ENCODE measurements at places on chromosomes 2 and 18.
A peak's percentile ranks its signal among the peaks of the same experiment; 100 is the strongest.

DNA sequence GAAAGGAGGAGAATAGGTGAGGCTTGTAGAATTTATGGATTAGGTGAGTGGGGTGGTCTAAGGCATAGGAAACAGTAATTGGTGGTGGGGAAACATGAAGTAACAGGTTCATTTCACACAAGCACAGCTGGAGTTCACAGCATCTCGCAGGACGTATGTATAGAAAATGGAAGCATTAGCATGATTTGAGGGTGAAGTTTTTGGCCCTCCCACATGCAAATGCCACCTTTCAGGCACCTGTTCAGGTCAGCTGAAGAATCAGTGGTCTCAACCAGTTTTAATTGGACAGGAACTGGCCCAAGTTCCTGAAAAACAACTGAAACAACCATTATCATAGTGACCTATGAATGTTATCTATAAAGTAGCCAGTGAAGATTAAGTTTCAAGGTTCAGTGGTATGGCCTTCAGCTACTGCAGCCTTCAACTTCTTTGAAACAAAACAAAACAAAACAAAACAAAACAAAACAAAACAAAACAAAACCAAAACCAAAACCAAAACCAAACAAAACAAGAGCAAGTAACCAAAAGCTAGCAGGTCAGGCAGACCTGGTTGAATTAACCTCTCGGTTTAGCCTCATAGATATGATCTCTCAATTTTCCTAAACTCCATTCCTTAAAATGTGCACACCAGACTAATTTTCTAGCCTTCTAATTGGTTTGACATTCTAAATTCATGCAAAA, 102.1 kb upstream of the SPHKAP start:
- DNase-seq: no peak

DNA sequence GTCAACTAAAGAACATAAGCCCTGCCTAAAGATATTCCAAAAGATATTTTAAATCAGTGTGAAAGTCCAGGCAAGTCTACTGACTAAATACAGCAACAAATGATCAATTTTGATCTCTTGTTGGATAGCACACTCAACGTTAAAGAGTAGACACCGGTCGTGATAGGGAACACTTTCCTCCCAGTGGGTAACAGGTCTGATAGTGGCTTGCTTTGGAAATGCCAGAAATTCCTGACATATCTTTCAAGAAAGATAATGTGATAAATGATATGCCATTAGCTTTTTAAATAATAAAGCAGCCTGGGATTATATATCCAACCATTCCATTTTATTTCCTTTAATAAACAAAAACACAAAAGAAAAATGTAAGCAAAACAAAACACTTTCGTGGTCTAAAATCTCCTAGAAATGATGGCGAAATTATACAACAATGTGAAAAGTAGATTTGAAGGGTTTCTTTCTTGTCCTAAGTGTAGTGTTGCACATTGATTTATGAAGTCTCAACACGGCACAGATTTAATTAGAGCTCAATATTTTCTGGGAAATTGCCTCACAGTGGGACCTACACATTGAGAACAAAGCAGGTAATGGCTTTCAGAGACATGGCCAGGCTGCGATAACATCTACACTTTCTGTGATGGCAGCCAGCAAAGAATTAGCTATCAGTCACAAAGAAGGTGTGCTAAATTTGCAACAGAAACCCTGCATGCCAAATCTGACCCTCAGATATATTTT, 158.6 kb downstream of the PPP1R1C start:
- DNase-seq: no peak

GRCh38 chr2:20552847-20553246, 98.1 kb downstream of the HS1BP3 start:
- no peak for DNase-seq

GRCh38 chr2:100309311-100309710, 13.0 kb downstream of the LONRF2 start:
- no peak for DNase-seq

DNA sequence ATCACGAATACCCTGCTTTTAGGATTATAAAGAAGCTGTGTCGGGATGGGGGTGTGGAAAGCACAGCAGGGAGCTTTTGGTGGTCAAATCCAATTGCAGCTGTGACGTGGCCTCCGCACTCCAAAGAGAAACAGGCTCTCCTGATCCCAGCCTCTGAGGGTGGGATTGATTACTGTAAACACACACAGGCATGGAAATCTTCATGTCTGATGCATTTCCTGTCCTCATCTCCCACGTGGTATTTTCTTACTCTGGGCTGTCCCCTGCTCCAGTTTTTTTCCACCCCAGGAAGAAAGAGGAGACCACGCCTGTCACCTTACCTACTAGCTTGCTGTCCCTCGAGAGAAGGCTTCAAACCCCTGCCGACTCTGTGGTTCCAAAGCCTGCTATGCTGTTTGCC, 22.7 kb downstream of the RNF152 start:
- DNase-seq: no peak

DNA sequence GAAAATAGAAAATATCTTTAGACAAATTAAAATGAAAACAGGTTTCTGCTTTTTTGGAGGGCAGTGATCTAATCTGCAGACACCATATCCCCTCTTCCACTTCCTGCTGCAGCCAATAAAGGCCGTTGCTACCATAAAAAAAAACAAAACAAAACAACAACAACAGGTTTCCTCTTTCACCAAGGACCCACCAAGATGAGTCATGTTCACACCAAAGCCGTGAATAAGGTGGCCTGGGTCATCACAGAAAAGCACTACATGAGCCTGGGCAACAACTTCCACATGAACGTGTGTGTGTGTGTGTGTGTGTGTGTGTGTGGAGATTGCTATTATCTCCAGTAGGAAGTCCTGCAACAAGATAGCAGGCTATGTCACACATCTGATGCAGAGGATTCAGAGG, 24.8 kb upstream of the TFCP2L1 start:
- peak; percentile 16 for DNase-seq

GRCh38 chr18:6646801-6647200, 82.7 kb upstream of the ARHGAP28 start:
- no peak for DNase-seq

DNA sequence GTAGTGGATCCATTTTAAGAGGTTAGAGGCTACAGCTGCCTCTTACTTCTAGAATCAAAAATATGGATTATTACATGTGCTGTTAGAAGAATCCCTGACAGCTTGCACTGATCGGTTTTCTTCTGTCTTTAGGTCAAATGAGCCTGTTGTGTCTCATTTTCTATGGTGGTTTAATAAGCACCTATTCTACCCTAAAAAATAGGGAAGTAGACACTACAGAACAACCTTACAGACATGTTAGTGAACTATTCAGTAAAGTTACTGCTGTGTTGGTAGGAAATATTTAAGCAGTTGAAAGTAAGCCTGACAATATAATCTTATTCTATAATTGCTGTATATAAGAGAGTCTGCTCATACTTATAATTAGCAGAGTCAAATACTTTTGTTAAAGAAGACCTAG, 168.5 kb upstream of the NOSTRIN start:
- no peak for DNase-seq

- DNase-seq: no peak
Measured at GRCh38 chr2:237470914-237471313, 16.1 kb upstream of the MLPH start.

DNA sequence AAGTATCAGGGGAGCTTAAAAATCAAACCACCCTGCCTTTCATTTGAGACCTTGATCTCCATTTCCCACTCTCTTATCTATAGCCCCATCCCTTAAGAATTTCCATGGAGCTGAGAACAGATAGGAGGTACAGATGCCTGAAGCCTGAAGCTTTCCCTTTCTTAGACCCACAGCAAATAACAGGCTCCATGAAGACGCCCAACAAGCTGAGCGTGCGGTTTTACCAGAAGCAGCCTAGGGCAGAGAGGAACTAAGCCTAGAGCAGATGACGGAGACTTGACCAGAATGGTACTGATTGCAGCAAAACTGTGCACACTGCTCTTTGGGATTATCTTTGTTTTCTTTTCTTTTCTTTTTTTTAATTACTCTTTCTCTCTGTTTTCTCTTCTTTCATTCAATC, 1.7 kb upstream of the ERBB4 start:
- DNase-seq: no peak

- no peak for DNase-seq
Measured at GRCh38 chr2:86160156-86160952, 34.9 kb downstream of the IMMT start.

GRCh38 chr2:69253112-69253511, 133.9 kb downstream of the GFPT1 start:
- no peak for DNase-seq

GRCh38 chr18:63159590-63159989, 160.0 kb downstream of the BCL2 start:
- DNase-seq: no peak

GRCh38 chr2:177229442-177230242, 17.0 kb downstream of the HNRNPA3 start:
- no peak for DNase-seq

DNA sequence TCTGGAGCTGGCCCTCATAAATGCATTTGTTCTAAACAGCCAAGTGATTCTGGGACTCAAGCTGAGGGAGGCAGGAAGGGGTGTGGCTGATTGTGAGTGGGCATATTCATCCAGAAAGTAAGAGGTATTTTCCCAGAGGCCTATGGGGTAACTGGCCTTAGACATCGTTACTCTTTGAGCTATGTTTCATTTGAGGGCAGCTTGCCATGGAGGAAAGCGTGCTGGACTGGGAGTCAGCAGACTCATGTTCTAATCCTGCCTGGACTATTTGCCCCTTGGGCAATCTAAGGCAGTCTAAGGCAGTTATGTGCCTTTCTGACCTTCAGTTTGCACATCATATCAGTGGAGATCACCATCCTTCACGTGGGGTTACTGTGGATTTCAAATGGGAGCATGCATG, 93.5 kb upstream of the SLC14A2 start:
- DNase-seq: no peak

DNA sequence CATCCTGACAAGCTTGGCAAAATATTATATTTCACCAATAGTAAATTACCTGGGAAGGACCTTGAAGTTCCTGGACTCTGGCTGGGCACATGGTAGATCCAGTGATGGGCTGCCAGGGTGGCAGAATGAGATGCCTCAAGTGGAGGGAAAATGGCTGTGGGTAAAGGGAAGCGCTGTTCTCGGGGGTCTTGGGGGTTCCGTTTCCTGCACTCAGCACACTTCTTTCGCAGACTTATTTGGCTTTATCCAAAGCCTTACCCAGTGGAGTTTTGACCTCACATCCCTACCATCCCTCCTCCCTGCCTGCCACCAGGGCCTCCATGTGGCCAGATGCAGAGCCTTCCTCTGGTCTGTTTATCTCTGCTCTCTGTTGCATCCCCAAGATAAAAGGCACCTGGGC, 654.9 kb upstream of the HS6ST1 start:
- DNase-seq: no peak

DNA sequence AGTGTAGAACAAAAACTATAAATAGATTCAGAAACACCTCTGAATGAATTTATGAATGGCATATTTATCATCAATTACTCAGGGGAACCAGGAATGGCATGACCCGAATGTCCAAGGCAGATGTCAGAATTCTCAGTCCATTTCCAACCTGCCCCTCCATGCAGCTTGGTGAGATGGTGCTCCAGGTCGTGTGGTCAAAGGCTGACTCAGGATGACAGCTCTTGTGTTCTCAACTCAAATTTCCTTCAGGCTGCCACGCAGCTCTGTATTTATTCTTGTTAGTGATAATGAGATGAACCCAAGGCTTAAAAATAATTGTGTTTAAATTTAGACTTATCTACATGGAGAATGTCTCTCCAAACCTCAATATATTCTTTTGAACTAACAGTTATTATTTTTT, 146.9 kb downstream of the METTL4 start:
- no peak for DNase-seq

GRCh38 chr2:18611184-18611583, 21.8 kb upstream of the NT5C1B start:
- DNase-seq: no peak

DNA sequence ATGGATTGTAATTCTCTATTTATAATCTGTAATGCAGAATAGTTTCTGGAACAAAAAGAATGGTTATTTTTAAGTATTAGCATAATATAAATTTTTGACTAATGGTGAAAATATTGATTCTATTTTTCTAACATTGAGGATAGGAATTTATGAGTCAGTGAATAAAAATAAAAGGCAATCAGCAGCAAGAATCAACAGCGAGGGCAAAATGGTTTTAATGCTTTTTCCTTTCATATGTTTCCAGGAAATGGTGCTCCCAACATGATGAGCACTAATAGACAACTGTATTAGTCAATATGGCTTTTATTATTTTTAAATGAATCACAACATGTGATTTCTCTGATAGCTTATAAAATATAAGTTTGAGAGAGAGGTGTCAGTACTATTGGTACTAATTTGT, 90.7 kb upstream of the TFPI start:
- DNase-seq: no peak

GRCh38 chr2:44920751-44921150, 20.8 kb upstream of the SIX3 start:
- no peak for DNase-seq

GRCh38 chr2:233410196-233410760, 56.0 kb downstream of the DGKD start:
- DNase-seq: no peak

DNA sequence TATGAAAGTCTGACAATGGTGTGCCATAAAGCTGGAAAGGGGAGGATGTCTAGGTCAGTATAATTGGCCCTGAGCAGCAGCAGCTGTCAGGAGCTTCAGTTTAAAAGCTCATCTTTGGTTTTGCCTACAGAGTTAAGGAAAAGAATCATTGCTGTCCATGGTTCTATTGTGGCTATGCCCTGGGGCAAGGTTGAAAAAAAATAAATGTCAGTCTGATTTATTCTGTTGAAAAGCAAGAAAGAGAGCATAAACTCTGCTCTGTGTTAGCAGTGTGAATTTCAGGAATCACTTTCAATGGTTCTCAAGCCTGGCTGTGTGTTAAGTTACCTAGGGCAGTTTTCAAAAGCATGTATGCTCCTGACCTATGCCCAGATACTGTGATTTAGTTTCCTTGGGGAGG, 446.7 kb downstream of the SETBP1 start:
- DNase-seq: no peak

- no peak for DNase-seq
Measured at GRCh38 chr2:70011335-70011734, 49.9 kb upstream of the ASPRV1 start.

- DNase-seq: no peak
Measured at GRCh38 chr2:191051177-191051576, 37.2 kb upstream of the STAT1 start.

DNA sequence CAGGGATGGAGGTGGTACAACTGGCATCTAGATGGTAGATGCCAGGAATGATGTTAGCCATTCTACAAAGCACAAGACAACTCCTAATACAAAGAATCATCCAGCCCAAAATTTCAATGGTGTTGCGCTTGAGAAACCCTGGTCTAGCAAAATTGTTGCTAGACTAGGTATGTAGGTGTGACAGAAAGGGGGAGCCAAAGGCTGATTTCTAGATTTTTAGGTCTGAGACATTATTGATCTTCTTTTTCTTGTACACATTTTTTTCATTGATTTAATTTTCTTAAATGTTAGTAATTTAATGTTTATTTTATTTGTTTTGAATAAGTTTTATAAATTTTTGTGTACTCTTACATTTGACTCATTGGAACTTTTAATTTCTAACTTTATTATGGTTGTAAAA, 216.4 kb downstream of the FSIP2 start:
- no peak for DNase-seq

- no peak for DNase-seq
Measured at GRCh38 chr2:57669570-57669969, 377.0 kb upstream of the VRK2 start.

- DNase-seq: no peak
Measured at GRCh38 chr18:44130376-44130942, 550.2 kb upstream of the SETBP1 start.

GRCh38 chr2:26537826-26538475, 60.0 kb upstream of the OTOF start:
- no peak for DNase-seq
